Left forelimb (tissue), 1 donor: ENCODE measurements at places on chromosomes 6 and 20.

DNA sequence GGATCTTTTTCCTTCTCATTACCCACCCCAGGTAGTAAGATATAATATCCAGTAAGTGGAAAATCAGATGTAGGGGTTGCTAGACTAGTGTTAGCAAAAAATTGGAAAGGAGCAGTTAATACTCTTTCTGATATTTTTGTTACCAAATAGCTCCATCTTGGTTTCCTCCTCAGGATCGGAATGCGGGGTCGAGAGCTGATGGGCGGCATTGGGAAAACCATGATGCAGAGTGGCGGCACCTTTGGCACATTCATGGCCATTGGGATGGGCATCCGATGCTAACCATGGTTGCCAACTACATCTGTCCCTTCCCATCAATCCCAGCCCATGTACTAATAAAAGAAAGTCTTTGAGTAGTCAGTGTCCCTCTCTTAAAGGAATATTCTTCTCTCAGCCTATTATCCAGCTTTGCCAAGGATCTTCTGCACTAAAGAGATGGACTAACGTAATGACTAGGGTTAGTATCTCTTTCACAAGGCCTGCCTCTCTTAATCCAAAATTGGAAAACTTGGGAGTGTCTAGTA lies 1.5 kb downstream of the ROMO1 start:
- DNase-seq: no peak

DNA sequence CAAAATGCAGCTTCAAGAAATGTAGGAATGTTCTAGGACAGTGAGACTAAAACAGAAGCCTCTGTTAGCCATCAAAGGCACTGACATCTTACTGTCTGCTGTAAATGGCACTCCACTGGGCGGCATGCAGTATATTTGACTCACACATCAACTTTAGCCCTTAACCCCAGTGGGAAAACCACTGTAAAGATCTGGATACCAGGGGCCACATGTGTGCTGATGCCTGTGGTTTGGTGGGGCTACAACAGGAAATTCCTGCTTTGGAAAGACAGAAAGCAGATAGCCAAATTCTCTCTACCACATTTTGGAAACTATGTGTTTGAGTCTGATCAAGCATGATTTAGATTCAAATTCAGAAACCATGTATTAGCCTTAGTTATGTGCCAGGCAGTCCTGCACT lies 4.3 kb downstream of the PFDN4 start:
- no peak for DNase-seq

GRCh38 chr6:116994447-116994846 lies 117.4 kb downstream of the RFX6 start:
- no peak for DNase-seq

DNA sequence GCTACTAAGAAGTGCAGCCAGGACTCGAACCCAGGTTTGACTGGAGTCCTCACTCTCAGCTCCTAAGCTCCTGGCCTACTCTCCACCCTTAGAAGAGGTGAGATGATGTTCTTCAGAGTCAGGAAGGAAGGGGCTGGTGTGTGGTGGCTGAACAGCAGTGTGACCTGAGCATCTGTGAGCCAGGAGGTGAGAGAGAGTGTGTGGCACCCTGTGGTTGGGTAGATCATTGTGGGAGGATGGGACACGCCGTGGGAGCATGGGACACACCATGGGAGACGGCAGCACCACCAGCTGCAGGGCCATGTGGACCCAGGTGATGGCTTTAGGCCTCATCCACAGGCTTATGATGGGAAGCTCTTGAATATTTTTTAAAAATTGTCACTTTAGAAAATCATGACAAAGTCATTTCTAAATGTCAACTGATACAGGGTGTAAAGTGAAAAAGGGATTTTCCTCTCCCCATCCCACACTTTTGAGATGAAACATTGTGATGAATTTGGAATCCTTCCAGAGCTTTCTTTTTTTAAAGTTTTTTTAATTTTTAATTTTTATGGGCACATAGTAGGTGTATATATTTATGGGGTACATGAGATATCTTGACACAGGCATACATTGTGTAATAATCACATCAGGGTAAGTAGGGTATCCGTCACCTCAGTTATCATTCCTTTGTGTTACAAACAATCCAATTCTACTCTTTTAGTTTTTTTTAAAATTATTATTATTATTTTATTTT lies 31.6 kb downstream of the SRC start:
- DNase-seq: no peak

- peak; percentile 70 for DNase-seq
Observed at GRCh38 chr6:89433252-89434149, 549 bp downstream of the ANKRD6 start.

- no peak for DNase-seq
Observed at GRCh38 chr6:156347656-156348055, 429.5 kb upstream of the ARID1B start.

DNA sequence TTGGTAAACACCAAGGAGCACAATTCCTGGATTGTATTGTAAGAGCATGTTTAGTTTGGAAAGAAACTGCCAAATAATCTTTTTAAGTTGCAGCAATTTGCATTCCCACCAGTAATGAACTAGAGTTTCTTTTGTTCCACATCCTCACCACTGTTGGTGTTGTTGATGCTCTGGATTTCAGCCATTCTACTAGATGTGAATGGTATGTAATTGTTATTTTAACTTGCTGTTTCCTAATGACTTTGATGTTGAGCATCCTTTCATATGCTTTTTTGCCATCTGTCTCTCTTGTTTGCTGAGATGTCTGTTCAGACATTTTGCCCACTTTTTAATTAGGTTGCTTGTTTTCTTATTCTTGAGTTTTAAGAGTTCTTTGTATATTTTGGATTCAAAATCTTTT lies 1654.1 kb downstream of the GRIK2 start:
- no peak for DNase-seq

- no peak for DNase-seq
Observed at GRCh38 chr6:149053848-149054558, 263.5 kb upstream of the TAB2 start.

DNA sequence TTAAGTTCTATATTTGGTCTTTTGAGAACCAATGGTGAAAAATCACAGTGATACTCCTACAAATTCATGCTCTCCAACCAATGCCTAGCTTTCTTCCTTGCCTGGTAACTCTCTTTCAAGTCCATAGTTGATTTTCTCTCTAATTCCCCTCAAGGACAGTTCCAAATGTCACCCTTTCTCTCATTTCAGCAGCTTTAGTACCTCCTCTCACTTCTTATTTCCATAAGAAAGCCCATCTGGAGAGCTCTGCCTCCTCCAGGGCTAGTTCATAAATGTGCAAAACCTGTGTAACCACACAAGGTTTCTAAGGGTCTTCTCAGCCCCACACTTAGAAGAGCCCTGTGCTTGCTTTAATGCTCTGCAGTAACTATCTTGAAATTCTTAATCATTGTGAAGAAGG lies 155.4 kb upstream of the PLCB4 start:
- no peak for DNase-seq

DNA sequence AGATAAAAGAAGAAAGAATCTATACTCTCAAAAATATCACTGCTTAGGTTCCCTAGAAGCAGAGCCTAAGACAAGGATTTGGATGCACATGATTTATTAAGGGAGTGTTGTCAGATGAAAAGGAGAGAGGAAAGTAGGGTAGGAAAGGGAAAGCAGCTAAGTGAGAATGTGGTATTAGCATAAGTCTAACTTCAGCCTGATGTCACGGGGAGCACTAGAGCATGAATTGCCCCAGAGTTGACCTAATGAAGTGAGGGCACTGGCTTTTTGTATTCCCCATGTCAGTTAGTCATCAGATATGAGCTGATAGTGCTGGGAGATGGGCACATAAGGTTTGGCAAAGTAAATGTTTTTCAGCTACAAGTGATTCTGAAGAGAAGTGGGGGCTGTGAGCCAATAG lies 129.0 kb upstream of the THEMIS start:
- no peak for DNase-seq

DNA sequence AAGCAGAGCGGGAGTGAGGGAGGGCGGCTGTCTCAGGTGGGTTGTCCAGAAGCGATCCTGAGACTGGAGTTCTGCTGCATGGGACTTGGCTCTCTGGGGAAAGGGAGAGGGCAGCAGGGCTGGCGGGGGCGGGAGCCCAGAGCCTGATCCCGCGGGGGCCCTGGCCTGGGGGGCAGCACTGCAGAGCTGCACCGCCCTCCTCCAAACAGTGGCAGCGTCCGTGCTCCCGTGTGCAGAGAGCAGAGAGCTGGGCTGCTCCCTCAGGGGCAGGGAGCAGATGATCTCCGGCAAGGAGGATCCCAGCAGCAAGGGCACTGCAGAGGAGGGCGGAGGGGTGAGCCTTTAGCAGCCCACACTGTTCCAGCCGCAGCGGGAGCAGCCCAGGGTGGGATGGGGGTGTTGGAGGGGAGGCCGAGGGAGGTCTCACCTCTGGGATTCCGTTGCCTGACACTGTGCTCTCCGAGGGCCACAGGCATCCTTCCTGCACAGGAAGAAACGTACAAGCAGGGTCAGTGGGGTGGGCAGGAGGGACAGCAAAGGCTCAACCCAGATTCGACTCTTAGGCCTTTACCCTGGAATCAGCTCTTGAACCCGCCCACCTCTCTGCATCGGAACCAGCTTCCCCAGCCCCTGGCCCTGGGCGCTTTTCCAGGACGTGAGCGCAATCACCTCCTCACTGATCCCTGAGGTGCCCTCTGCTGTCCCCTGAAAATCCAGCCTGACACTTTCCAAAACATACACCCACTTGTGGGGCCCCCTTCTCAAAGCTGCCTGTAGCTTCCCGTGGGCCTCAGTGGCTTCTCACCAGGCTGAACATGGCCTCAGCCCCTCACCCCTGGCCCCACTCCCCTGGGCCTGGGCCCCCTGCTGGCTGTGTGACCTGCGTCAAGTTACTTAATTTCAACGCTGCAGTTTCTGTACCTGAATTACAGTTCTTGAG lies 32.6 kb upstream of the ZBP1 start:
- peak; percentile 48 for DNase-seq

DNA sequence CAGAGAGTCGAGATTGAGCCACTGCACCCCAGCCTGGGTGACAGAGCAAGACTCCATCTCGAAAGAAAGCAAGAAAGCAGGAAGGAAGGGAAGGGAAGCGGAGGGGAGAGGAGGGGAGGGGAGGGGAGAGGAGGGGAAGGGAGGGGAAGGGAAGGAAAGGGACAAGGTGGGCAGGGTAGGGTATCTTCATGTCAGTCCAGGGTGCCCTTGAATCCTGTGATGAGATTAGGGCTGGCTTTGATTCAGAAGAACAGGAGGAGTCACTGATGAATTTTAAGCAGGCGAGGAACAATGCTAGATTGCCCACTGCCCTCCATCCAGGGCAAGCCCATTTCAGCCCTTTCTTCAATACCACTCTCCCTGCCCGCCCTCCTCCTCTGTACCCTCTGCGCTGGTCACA lies 35.0 kb upstream of the EPB41L1 start:
- DNase-seq: no peak

DNA sequence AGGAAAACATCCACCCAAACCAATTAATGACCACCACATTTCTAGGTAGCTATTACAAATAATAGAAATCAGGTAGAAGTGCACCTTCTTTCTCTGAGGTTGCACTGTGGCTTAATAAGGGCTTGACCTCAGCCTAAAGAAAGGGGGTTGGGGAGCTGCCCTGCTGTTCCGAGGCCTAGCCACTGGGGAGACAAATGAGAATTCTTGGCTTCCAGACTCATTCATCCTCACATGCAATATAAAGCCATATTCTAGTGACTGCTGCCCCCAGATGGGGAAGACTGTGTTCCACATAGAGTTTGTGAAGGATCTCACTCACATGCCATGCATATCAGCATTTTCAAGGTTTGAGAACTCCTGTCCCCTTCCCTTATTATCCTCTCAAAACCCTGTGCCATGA lies 22.9 kb downstream of the SAYSD1 start:
- DNase-seq: no peak

GRCh38 chr20:17654649-17655285 lies 27.3 kb downstream of the RRBP1 start:
- DNase-seq: no peak

DNA sequence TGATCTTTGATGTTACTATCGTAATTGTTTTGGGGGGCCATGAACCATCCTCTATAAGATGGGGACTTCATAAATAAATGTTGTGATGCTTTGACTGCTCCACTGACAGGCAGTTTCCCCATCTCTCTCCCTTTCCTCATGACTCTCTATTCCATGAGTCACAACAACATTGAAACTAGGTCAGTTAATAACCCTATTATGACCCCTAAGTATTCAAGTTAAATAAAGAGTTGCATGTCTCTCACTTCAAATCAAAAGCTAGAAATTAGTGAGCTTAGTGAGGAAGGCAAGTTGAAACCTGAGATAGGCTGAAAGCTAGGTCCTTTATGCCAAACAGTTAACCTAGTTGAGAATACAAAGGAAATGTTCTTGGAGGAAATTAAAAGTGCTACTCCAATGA lies 491.0 kb downstream of the HAO1 start:
- DNase-seq: no peak

DNA sequence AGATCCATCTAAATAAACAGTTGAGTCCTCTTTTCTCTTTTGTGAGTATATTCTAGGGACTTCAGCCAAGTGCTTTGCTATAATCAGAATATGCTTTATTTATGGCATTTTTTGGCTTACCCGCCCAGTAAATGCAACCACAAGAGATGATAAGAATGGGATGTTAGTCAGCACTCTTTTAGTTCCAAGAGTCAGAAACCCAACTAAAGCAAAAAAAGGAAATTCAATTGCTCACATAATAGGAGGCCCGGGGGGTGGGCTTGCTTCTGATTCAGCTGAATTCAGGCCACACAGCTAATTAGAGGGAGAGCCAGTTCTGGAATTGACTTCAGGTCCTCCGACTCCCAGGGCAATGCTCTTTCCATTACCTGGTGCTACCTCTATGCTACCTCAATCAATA lies 250.6 kb downstream of the FARS2 start:
- no peak for DNase-seq

DNA sequence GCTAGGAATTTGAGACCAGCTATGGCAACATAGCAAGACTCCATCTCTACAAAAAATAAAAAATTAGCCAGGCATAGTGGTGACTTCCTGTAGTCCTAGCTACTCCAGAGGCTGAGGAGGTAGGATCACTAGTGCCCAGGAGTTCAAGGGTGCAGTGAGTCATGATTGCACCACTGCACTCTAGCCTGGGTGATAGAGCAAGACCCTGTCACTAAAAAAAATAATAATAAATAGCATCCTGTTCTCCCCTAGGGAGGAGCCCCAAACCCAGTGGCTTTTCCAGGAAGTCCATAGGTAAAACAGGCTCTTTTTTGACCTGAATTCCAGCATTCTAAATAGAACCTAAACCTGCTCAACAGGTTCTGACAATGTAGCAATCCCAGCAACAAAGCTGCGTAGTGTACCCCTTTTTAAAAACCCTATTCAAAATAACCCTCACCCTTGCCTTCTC lies 192.0 kb downstream of the ALDH8A1 start:
- no peak for DNase-seq

GRCh38 chr6:110385458-110385863 lies 27.3 kb upstream of the METTL24 start:
- no peak for DNase-seq
